Right ventricle myocardium inferior (tissue), 1 donor: ENCODE measurements at places on chromosomes 12 and 14.

DNA sequence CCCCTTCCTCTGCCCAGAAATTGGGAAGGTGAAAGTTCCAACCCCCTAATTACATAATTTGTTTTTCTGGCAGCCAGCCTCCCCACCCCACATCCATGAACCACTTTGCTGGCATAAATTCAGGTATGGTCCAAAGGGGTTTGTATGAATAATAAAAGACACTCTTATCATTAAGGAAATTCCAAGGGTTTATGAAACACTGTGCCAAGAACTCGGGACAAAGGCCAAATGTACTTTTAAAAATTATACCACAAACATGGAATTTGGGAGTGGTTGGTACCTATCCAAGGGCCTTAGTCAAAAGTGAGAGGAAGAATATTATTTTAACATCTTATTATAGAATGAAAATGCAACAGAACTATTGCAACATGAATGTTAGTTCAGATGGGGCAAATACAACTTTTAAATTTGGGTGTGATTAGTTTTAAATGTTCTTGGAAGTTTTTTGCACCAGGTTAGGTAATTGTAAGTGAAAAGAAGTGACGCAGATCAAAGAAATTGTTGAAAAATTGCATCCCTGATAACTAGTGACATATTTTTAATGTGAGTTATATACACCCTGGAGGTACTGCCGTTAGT is 217.8 kb downstream of the TMEM117 start:
- DNase-seq = no peak

- no peak for DNase-seq
Measured at GRCh38 chr14:75821831-75822521, 159.8 kb downstream of the TGFB3 start.

- DNase-seq = peak; percentile 92
Measured at GRCh38 chr12:124391340-124392261, 96.7 kb downstream of the RFLNA start.

DNA sequence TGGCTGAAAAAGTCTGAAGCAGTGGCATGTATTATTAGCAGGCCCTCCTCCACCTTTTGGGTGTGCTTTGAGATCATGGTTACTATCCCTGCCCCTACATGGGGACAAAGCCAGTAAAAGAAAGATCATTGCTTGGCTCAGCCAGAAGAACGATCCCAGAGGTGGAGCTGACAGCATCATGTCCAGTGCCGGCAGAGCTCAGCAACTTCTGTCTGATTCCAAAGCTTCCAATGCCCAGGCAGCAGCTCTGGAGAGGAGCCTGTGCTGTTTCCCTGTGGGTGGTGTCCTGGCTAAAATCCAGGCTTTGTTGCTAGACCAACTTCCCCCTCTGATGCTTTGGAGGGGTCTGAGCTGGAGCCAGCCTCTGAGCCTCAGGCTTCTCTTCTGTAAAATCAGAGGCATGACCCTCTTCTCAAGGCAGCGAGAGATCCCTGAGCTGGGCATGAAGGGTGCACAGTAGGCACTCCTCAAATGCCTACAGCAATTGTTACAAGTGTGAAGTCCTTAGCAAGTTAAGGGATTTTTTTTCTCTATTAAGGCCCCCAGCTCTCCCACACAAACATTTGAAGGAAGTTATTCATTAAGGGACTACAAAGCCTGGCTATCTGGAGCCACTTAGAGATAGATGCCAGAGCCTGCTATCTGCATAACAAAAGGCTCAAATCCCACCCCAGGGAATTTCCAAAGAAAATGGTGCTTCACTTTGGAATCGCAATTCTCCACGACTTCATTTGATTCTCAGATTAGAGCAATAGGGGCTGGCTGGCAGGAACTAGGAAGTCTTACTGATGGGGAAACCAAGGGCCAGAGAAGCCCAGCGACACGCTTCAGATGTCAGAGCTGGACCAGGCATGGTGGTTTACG is 10.9 kb upstream of the GSC start:
- no peak for DNase-seq

DNA sequence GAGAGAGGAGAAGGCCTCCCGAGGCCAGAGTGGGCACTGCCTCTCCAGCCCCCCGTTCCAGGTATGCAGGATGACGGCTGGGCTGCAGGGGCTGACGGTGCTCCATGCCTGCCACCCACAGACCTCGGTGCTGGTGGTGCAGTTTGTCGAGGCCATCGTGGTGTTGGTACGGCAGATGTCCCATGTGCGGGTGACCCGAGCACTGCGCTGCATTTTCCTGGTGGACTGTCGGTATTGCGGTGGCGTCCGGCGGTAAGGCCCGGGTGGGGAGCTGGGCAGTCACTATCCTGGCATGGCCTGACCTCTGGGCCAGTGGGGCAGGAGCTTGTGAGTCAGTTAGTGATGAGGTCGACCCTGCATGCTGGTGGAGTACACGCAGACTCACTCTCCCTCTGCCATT is 47.4 kb downstream of the TPCN1 start:
- DNase-seq = peak; percentile 55

DNA sequence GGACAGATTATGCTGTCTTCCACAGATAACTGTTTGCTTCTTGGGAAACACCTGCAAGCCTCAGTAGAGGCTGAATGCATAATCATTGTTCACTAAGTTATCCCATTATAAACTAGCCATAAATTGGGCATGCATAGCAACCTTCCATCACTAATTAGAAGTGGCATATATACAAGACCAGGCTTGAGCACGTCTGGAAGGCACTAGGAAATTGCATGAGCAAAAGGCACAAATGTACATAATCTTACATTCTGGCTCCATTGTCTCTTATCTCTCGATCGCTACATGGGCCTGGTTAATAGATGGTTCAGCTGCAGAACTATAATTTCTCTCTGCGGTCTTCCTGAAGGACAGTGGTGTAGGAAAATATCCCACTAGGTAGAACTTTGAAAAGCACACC is 679.2 kb downstream of the RPL10L start:
- no peak for DNase-seq

DNA sequence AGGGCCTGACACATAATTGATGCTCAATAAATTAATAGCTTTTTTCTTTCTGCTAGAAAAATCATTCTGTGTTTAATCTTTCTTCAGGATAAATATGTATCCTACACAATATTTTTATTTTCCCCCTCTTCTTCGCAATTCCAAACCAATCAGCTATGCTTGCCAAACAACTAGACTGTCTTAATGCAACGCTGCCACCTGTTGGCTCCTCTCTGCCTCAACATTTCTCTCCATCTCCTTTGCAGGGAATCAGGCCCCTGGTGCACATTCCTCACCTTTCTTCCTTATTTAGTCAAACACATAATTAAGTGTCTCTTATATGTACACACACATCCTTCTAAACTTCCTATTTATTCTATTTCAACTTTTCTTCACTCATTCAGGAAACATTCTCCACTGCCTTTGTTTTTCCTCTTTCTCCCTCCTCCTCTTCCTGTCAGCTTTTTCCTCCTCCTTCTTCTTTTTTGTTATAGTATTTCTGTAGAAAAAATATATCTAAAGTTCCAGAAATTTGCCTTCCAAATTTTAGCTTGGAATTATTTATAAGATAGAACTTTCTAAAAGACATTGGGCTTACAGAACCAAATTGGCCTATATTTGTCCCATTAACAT is 406.0 kb downstream of the PRKD1 start:
- DNase-seq = no peak

DNA sequence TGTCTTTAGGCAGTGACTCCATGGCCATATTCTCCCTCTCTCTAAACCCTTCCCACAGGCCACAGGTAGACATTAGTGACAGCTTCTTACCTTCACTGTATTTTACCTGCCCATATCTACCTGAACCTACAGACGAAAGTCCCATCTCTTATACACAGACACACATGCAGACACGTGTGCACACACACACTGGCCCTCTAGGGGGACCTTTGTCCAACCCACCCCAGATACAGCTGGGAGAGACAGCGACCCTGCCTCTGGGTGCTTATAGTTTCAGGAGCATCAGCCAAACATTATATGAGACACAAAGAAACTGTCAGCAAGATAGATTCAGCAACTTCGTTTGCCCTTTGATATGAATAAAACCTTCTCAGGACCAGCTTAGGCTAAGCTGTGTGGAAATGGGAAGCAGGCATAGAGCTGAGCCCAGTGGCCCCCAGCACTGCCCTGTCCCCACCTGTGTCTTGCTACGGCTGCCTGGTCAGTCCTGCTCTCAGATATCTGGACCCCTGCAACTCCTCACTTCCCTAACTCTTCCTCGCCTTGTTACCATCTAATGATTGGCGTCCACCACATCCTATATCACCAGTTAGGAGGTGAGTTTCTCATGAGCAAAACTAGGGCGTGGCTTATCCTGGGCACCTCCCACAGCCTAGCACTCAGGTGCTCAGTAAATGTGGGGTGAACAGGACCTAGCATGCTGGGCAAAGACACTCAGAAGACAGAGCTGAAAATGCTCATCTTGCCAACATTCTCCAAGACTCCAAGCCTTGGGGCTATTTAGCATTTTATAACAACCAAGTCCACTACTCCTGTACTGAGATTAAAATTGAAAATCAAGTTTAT is 12.0 kb upstream of the CD9 start:
- DNase-seq = no peak

GRCh38 chr14:84017495-84017894 is 1512.4 kb upstream of the FLRT2 start:
- no peak for DNase-seq

DNA sequence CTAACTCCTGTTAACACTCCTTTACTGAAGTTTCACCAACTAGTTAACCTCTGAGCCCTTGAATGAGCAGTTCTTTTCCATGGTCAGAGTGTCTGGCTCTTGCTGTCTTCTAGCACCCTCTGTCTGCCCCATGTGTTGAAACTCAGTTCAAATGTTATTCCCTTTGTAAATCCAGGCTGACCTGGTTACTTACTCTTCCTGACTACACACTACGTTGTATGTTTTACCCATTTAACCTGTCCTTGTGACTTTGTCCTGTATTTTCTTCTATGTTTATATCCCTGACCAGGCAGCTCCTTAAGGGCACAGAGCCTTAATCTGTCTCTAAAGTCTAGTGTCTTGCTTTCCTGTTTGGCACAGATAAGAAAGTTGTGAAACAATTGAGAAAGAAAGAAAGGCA is 389.0 kb upstream of the RPL10L start:
- no peak for DNase-seq

- no peak for DNase-seq
Measured at GRCh38 chr12:130606231-130606630, 109.9 kb downstream of the RIMBP2 start.

GRCh38 chr12:106118-106591 is 39.6 kb downstream of the IQSEC3 start:
- DNase-seq = no peak

DNA sequence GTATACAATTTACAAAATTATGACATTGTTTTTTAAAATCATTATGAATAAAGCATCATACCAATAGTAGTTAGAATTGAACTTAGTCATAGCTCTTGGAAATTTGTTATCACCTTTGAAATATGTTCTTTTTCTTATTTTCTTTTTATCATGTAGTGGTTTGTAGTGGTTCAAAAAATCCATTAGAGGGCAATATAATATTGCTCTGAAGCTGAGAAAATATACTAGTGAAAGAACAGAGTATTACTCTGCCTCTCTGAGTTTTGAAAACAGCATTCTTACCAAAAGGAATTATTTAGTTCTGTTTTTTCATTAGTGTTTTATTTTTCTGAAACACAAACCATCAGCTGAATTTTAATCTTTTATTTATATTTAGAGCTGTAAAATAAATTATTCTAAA is 76.2 kb downstream of the PDZRN4 start:
- DNase-seq = no peak

DNA sequence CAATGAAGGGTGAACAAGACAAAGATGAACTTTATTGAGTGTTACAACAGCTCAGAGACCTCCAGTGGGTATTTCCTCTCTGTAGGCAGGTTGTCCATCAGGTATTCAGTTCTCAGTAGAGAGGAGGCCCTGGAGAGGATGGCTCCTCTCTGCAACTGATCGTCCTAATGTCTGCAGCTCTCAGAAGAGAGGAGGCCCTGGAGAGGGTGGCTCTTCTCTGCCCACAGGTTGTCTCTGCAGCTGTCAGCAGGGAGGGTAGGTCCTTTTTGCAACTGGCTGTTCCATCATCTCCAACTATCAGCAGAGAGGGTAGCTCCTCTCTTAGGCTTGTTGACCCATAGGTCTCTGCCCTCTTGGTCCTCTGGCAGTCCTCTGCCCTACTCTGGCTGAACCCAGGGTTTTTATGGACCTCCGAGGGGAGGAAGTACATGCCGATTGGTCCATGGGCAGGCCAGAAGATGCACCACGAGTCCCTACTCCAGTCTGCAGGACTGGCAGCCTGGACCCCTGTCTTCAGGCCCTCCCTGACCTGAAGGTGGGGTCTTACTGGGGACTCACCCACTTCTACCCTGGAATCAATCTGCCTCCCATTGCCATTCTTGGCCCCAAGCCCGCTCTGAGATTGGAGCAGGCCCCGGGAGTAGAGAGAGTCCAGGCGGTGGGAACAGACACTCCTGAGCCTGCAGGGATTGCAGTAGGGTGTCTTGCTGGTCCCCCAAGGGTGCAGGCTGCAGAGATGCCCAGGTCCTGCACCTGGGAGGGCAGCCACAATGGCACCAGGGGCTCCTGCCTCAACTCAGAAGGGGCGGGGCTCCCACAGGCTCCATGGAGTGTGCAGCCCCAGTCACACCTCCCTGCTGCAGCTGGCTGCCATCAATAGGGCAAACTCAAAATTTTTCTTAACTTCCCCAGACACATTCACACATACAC is 2.3 kb downstream of the TMEM116 start:
- no peak for DNase-seq

DNA sequence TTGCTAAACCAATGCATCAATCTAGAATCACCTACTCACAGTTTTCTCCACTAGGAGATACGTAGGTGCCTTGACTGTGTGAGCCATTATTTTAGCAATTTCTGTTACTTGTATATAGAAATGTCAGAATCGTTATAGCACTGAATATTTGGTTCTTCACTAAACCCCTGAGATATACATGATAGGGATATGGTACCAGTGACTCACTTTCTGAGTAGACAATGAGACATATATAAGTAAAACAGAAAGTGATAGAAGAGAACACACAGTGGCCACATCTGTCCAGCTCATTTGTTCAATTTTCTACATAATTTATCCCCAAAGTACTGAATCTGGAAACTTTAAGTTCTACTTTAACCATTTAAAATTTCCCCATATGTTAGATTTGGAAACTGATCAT is 1505.5 kb upstream of the TMEM132C start:
- no peak for DNase-seq

DNA sequence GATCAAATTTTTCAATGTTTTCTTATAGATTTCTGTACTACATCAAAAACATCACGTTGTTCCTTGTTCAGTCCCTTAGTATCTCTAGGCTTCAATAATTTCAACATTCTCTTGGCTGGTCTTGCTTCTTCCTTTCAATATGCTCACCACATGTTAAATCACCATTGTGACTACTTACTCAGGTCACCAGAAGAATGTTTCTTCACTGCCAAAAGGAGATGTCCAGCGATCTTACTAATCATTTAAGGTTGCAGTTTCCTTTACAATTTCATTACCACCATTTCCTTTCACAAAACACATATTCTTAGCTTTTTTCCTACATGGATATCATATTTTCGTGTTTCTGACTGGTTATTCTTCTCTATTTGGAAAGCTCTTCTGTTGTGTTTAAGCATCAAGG is 363.8 kb downstream of the NAV3 start:
- no peak for DNase-seq

GRCh38 chr14:50835280-50835679 is 4.3 kb upstream of the NIN start:
- no peak for DNase-seq
